Osteocyte (in vitro differentiated cells): ENCODE measurements at places on chromosomes 13 and 19. TPM values are rescaled to one million over a fixed set of nuclear protein-coding genes. Genes with fewer than 3 reads are reported as not detected.

DNA sequence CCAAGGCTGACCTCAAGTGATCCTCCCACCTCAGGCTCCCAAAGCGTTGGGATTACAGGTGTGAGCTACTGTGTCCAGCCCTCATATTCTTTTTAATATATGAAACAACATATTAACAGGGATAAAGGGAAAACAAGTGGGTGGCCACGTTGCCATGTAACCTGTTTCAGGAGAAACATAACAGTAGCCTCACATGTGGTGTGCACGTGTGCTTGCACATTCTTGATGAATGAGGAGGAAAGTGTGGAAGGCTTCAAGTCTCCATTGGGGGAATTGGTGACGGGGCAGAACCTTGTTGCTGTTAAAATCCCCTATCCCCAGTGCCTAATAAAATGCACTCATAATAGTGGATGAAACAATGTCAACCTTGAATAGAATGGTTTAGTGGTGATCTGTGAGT is 202.3 kb downstream of the MTUS2 start:
- H3K4me3 ChIP-seq, result no peak overlapping the region
- no peaks in the 10 kb centered on the region for H3K36me3 ChIP-seq
- H3K4me1 ChIP-seq, result no peaks in the 10 kb centered on the region
- no peak for DNase-seq
- no peaks in the 10 kb centered on the region for H3K27me3 ChIP-seq

Gene GPR4
- total RNA-seq, result not detected in 2 replicates

Gene CELF5
- total RNA-seq, result 0.16 TPM in 1 of 2 replicates, not detected in the other

DNA sequence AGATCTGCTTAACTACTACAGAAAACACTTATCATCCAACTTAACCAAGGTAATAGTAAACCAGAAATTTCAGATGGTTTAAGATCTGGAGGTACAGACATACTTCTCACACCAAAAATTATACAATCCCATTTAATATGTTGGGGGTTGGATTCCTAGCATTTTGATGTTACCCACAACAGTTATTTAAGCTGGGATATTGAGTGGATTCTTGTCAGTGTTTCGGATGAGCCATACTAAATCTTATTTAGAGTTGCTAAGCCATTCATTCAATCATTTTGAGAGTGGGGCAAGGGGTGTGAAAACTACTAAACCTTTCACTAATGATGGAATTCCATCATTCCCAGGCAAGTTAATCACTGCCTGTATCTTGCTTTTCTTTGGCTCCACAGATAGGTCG is 40.6 kb downstream of the KATNAL1 start:
- H3K36me3 ChIP-seq, result peaks cover 15% of the 10 kb centered on the region
- no peak overlapping the region for H3K27ac ChIP-seq
- H3K27me3 ChIP-seq, result no peaks in the 10 kb centered on the region

DNA sequence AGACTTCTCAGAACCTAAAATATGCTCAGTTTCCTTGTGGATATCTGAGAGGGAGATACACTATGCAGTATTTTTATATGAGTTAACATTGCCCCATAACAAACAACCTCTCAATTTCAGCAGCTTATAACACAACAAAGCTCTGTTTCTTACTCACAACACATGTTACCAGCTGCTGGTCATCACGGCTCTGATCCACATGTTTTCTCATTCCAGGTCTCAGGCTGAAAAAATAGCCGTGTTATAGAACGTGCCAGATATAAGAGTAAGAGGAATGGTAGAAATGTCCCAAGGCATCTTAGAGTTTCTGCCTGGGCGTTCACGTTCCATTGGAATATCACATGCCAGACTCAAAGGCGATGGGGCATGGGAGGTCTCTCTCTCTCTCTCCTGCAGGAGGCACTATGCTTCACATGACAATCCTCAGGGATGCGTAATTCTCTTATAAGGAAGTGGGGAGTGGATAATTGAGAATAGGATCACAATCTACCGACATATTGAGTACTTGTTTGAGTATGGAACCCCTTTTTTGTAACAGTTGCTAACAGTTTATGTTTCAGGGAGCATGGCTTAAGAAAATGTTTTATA is 246.6 kb downstream of the NHLRC3 start:
- no peak for DNase-seq
- peaks cover 3% of the 10 kb centered on the region for H3K27me3 ChIP-seq
- no peak overlapping the region for H3K4me3 ChIP-seq
- peaks cover 7% of the 10 kb centered on the region for H3K36me3 ChIP-seq
- H3K4me1 ChIP-seq, result peaks cover 22% of the 10 kb centered on the region

Gene TPM4
- total RNA-seq, result 663 and 687 TPM in 2 replicates

Gene IGFL4
- total RNA-seq, result not detected in 2 replicates

DNA sequence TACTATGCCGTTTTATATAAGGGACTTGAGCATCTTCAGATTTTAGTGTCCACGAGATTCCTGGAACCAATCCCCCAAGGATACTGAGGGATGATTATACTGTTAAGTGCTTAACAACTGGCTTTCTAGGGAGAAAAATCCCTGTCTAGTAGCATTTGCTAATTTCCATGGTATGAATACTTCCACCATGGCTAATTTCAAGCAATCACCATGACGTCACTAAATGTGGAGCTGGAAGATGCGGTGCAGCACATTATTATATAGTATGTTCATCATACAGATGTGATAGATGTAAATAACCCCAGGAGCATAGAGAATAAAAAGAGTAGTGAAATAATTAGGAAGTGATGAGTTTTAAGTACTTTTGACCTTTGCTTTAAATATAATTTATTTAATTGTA is 72.7 kb downstream of the SIAH3 start:
- H3K27me3 ChIP-seq, result no peaks in the 10 kb centered on the region
- peaks cover 18% of the 10 kb centered on the region for H3K4me1 ChIP-seq
- H3K4me3 ChIP-seq, result no peak overlapping the region
- no peaks in the 10 kb centered on the region for H3K36me3 ChIP-seq
- no peak overlapping the region for H3K27ac ChIP-seq

GRCh38 chr19:52307275-52307674 is 10.3 kb downstream of the ZNF480 start:
- H3K27me3 ChIP-seq, result no peaks in the 10 kb centered on the region
- H3K36me3 ChIP-seq, result peaks cover 82% of the 10 kb centered on the region
- no peak overlapping the region for H3K4me3 ChIP-seq
- H3K4me1 ChIP-seq, result no peaks in the 10 kb centered on the region
- H3K27ac ChIP-seq, result no peak overlapping the region
- DNase-seq, result no peak

DNA sequence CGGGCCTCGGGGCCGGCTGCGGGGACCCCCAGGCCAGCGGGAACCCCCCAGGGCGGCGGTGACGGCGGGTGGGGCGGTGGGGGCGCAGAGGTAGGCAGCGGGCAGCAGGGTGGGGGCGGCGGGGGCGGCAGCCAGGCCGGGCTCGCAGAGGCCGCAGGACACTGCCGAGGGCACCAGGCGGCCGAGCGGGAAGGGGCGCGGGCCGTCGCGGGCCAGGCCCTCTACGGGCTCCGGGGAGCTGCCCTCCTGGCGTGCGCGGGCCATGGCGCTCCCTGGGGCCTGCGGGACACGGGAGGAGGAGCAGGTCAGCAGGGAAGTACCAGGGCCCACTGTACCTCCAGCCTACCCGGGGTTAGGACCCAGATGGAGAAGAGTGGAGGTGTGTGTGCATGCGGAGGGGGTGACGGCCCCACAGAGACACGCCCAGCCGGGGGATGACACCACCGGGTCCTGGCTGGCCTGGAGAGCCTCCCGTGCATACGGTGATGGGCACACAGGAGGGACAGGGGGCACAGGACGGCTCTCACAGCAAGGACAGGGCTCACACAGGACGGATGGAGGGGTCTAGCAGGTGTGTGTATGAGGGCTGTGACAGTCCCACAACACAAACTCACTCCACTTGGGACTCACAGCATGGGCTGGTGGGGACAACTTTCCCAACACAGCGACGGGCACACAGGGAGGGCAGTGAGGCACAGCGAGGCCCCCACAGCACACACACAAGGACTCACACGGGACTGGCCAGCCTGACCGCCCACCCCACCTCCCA is 2.6 kb downstream of the BBC3 start:
- H3K27me3 ChIP-seq, result no peaks in the 10 kb centered on the region
- H3K4me1 ChIP-seq, result peaks cover 35% of the 10 kb centered on the region
- DNase-seq, result no peak
- H3K27ac ChIP-seq, result no peak overlapping the region
- H3K36me3 ChIP-seq, result no peaks in the 10 kb centered on the region

DNA sequence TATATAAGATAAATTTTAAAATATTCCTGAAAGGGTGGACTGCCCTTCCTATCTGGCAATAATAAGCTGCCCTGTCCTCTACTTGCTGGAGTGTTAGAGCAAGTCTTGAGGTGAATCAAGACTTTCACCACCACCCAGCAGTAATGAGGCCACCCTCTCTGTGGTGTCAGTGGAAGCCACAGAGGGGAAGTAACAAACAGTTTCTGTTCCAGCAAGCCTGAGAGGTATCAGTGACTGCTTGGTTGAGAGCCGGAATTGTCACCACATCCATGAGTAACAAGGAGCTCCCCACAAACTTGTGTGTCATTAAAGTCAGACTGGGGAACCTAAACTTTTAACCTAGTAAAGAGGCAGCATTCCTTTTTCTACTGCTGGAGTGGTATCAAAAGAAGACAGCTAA is 532.7 kb upstream of the SPRY2 start:
- H3K36me3 ChIP-seq, result no peaks in the 10 kb centered on the region
- H3K4me1 ChIP-seq, result peaks cover 25% of the 10 kb centered on the region
- H3K4me3 ChIP-seq, result no peak overlapping the region
- H3K27ac ChIP-seq, result no peak overlapping the region
- no peak for DNase-seq

- H3K36me3 ChIP-seq, result no peaks in the 10 kb centered on the region
- H3K4me1 ChIP-seq, result peaks cover 2% of the 10 kb centered on the region
- H3K4me3 ChIP-seq, result no peak overlapping the region
- no peak for DNase-seq
Measured at GRCh38 chr19:29770648-29771047, 41.1 kb upstream of the CCNE1 start.

DNA sequence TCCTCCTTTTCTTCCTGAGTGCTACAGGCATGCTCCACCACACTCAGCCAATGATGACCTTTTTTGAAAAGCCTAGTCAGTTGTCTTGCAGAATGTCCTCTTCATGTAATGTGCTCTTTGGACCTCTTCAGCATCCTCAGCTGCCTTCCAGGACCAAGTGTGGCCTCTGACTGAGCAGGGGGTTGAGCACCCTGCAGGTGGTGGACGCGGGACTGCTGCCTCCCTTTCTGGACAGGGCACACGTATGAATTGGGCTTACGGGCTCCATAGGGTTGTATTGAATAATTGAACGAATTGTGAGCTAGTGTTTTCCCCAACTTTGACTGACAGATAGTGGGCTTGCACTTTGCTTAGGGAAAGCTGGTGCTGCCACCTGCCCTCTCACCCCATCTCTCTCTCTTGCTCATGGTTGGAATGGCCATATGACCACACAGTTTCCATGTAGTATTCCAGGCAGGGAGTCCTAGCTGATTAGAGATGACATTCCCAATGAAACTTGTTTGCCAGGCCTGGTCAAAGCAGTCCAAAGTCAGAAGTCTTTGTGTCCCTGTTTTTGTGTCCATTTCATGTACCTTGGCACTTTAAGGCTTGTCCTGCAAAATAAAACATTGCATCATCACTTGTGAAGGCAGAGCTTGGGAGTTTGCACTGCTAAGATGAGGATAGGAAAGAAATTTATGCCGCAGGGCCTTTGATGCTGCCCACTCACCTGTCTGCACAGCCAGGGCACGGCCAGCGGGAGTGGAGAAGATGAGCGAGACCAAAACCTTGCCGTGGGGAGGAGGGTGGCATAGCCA is 76.3 kb upstream of the NPAS1 start:
- peak overlapping the region; percentile 51 for H3K4me3 ChIP-seq
- H3K36me3 ChIP-seq, result peaks cover 23% of the 10 kb centered on the region
- no peak for DNase-seq
- no peaks in the 10 kb centered on the region for H3K27me3 ChIP-seq
- peak overlapping the region; percentile 96 for H3K27ac ChIP-seq

Gene SIGLEC5
- total RNA-seq, result not detected in 2 replicates
